ENCODE measurements at places on chromosomes 4 and X. TPM values are rescaled to one million over a fixed set of nuclear protein-coding genes. Genes with fewer than 3 reads are reported as not detected.
A peak's percentile ranks its signal among the peaks of the same experiment; 100 is the strongest.

- no peak for DNase-seq
Observed at GRCh38 chr4:3388471-3389232, 53.1 kb upstream of the HGFAC start.

GRCh38 chr4:19739101-19739651 lies 512.5 kb upstream of the SLIT2 start:
- no peak for DNase-seq

DNA sequence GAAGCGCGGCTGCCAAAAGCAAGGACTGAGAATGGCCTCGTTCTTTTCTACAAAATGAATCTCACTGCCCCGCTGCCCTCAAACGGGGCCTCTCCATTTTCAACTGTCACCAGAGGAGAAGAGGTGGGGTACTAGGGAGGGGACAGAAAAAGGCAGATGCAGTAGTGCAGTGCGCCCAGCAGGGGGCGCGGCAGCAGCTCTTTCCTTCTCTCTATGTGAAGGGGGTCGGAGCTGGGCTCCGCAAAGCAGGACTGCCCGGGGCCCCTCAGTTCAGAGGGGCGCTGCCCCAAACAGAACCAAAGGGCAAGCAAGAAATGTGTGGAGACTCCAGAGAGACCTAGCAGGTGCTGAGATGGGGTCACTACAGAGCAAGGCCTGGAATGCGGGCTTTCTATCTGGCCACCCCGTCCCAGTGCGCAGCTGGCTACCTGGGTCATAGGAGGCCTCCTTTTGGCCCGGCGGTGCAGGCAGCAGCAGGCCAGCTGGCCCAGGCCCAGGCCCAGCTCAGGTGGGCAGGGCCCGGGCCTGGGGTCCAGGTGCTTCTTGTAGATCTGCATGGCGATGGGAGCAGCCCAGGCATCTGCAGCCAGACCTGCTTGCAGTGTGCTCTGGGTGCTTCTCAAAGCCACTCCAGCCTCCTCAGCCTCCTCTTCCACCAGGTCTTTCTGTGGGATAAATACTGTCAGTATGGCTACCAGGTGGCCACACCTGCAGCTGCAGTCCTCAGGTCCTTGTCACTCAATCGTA lies 5.9 kb downstream of the IRAK1 start:
- DNase-seq = peak; percentile 42

- DNase-seq = no peak
Observed at GRCh38 chrX:80879916-80880315, 70.2 kb upstream of the BRWD3 start.

Gene SYNPO2
- 0.41 TPM for total RNA-seq

DNA sequence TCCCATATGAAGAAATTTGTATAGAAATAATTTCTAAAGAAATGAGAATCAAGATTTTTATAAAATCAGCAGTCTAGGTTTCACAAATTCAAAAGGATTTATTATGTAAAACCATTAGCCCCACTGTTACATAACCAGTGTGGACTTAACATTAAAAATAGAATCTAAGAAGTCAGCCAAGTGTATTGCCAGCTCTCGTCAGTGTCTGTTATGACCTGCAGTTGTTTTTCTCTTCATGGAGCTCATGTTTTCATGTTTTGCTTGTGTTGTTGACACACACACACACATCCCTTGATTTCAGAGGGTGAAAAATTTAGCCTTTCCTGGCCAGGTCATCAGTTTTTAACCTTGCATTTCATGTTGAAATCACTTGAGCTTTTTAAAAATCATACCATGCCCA lies 39.5 kb downstream of the USP38 start:
- no peak for DNase-seq

Gene GRIA3
- not detected for total RNA-seq

- no peak for DNase-seq
Observed at GRCh38 chr4:135166661-135167060, 965.1 kb upstream of the PABPC4L start.

GRCh38 chrX:118726887-118727685 lies at the start of gene IL13RA1:
IL13RA1 (plus strand) TSS chrX:118727606; CDS start chrX:118727639, 33 bp downstream.
- no peak for DNase-seq
